Stimulated activated memory B cell treated with anti-CD40 and anti-IgM and Interleukin-4, amounts not matched to agents 10 μg/mL and 1 μg/mL and 100 μg/mL, for 72 hours (primary cell): ENCODE measurements at places on chromosomes 5 and 9.

GRCh38 chr5:125766706-125767105 lies 656.5 kb upstream of the GRAMD2B start:
- no peaks in the 10 kb centered on the region for H3K36me3 ChIP-seq
- no peak for ATAC-seq
- H3K4me1 ChIP-seq: no peaks in the 10 kb centered on the region
- no peak overlapping the region for H3K4me3 ChIP-seq

DNA sequence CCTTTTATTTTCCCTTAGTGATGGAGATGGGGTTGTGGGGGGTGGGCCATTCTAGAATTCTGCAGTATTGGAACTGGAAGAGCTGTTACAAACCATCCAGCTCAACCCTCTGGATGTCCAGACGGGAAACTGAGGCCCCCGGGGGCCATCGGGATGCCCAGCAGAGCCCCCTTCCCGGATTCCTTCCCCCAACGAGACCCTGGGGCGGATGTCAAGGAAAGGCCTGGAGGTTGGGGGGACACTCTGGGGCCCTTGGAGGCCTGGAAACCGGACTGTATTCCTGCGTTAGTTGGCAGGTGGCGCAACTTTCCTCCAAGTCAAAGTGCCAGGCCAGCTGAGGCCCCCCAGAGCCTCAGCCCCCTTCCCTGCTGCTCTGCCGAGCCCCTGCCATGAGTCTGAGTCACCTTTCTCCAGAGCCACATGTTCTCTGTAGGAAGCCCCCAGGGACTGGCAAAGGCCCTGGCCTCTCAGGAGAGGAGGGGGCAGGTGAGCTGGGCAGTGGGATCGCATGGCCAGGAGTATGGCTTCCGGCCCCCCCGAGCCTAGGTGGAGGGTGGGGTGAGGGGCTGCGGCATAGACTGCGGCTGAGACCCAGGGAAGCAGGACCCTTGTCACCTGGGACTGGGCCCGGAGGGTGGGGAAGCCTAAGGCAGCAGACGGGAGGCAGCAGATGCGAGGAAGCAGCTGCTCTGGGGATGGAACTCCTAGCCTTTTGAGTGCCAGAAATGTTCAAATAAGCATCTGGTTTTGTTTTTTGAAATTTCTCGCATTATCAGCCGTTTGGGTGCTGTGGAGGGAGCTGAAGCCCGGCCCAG lies 17.8 kb upstream of the FIBCD1 start:
- H3K4me3 ChIP-seq: no peak overlapping the region
- no peaks in the 10 kb centered on the region for H3K36me3 ChIP-seq
- H3K4me1 ChIP-seq: no peaks in the 10 kb centered on the region

DNA sequence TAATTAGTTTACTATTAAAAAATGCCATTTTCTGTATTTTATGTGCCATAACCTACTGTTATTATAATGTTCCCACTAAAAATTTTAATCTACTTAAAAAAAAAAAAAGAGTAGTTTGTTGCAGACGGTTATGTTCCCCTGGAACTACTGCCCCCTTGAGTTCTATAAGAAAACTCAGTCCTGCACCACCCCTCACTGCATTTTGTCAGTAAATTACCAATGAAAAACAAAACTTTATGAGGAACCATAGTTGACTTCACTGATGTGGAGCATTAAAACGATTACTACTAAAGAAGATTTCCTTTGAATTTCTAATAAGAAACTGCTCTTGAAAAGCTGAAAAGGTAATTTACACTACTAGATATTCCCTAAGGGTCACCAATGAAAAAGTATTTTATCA lies 288.7 kb downstream of the FBXL17 start:
- no peak for ATAC-seq
- no peaks in the 10 kb centered on the region for H3K27me3 ChIP-seq
- no peak overlapping the region for H3K27ac ChIP-seq
- peaks cover 15% of the 10 kb centered on the region for H3K36me3 ChIP-seq
- H3K4me1 ChIP-seq: no peaks in the 10 kb centered on the region

GRCh38 chr9:80586786-80587330 lies 1015.1 kb downstream of the TLE4 start:
- H3K27ac ChIP-seq: no peak overlapping the region
- no peak overlapping the region for H3K4me3 ChIP-seq
- no peaks in the 10 kb centered on the region for H3K4me1 ChIP-seq
- no peaks in the 10 kb centered on the region for H3K36me3 ChIP-seq
- no peak for ATAC-seq

DNA sequence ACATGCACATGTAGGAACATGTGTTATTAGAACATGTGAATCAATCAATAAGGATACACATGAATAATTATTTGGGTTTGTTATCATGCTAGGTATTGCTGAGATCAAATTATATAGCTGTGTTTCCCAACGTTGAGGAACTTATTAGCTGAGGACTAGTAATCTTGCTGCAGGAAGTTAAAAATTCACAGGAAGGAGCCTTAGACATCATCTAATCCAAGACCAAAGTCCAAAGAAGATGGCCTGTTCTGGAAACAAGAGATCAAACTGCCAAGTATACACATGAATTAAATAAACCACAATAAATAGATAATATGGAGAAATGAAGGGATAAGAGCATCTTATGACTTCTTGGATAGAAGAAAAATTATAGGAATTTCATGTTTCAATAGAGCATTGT lies 19.9 kb downstream of the POU5F2 start:
- ATAC-seq: no peak
- no peak overlapping the region for H3K27ac ChIP-seq
- H3K27me3 ChIP-seq: no peaks in the 10 kb centered on the region
- peaks cover 20% of the 10 kb centered on the region for H3K36me3 ChIP-seq
- H3K4me3 ChIP-seq: no peak overlapping the region

GRCh38 chr9:5949103-5949699 lies 58.5 kb downstream of the MLANA start:
- peak overlapping the region; percentile 37 for H3K27ac ChIP-seq
- H3K4me3 ChIP-seq: no peak overlapping the region
- no peak for ATAC-seq
- H3K27me3 ChIP-seq: no peaks in the 10 kb centered on the region

DNA sequence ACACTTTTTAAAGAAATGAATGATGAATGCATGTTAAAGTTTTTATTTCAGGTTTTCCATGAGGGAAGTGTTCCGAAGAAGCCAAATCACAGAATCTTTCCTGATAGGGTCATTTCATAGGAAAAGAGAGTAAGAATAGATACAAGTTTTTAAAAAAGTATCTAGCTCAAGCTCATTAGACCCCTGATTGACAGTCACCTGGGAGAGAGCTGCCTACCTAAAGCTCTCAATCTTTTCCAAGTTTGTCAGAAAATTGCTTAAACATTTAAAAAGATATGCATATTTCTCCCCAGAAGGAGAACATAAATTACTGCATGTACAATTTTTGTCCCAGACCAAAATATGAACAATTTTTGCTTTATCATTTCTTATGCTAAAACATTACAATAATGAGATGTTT lies 47.9 kb upstream of the CHSY3 start:
- H3K27me3 ChIP-seq: no peaks in the 10 kb centered on the region
- no peaks in the 10 kb centered on the region for H3K4me1 ChIP-seq
- H3K4me3 ChIP-seq: no peak overlapping the region
- no peaks in the 10 kb centered on the region for H3K36me3 ChIP-seq
- H3K27ac ChIP-seq: no peak overlapping the region

GRCh38 chr9:133116346-133117231 lies 4.5 kb downstream of the RALGDS start:
- H3K27ac ChIP-seq: peak overlapping the region; percentile 95
- H3K27me3 ChIP-seq: no peaks in the 10 kb centered on the region
- ATAC-seq: no peak
- peak overlapping the region; percentile 70 for H3K4me3 ChIP-seq
- peaks cover 89% of the 10 kb centered on the region for H3K4me1 ChIP-seq
- H3K36me3 ChIP-seq: no peaks in the 10 kb centered on the region

DNA sequence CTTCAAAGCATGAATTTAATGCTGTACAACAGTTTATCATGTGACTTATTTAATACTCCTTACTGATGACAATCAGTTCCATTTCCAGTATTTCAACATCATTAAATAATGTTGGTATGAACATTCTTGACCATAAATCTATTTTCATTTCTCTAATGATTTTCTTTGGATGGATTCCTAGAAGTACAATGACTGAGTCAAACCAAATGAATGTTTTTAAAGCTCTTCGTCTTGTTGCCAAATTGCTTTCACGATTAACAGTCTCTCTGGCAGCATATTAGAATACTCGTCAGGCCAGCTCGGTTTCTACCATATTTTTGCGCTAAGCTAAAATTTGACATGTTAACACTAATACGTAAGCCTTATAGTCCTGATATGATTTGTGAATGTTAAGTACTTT lies 197.0 kb downstream of the TRPM3 start:
- no peaks in the 10 kb centered on the region for H3K4me1 ChIP-seq
- no peak for ATAC-seq
- H3K4me3 ChIP-seq: no peak overlapping the region
- H3K36me3 ChIP-seq: no peaks in the 10 kb centered on the region

DNA sequence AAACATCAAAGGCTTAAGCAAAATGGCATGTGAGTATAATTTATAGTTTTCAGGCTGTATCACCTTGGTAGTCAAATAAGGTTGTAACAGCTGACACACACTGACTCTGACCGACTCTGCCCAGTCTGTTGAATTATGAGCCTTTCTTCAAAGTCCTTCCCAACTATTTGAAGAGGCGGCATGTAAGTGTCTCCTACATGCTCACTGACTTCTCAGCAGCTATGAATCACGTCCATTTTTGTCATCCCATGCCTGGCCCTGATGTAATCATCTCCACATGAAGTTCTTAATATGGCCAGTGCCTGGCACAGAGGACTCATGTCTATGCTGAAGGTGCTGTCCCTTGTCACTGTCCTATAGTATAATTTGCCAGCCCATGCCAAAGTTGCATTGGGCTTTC lies 5.1 kb upstream of the PTBP3 start:
- no peak for ATAC-seq
- H3K36me3 ChIP-seq: no peaks in the 10 kb centered on the region
- no peak overlapping the region for H3K4me3 ChIP-seq
